ENCODE measurements at places on chromosomes 16 and 17.

- no peak for DNase-seq
These were observed 441.6 kb upstream of the SALL1 start for GRCh38 chr16:51592535-51593300.

DNA sequence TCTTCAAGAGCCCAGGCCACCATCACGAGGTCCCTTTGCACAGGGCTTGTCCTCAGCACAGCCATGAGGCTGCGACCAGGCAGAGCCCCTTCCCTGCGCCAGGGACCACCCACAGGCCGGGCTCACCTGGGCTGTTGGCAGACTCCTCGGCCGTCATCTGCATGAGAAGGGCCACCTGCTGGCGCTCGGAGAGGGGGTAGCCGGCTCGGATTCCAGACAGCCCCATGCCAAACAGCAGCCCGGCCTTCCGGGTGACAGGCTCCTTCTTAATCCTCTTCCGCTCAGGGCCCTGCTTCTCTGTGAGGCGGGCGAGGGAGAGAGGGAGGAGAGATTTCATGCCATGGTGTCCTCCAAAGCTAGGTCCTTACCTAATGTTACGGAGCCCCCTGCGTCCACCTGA, 73.4 kb downstream of the ZNF778 start:
- DNase-seq = no peak

- DNase-seq = peak; percentile 4
These were observed 62.5 kb downstream of the JPH3 start for GRCh38 chr16:87664792-87665191.

GRCh38 chr17:21042458-21043295, at the start of gene USP22:
Gene USP22 (minus strand): TSS chr17:21043011. CDS start chr17:21042835, 176 bp downstream.
- DNase-seq = no peak

DNA sequence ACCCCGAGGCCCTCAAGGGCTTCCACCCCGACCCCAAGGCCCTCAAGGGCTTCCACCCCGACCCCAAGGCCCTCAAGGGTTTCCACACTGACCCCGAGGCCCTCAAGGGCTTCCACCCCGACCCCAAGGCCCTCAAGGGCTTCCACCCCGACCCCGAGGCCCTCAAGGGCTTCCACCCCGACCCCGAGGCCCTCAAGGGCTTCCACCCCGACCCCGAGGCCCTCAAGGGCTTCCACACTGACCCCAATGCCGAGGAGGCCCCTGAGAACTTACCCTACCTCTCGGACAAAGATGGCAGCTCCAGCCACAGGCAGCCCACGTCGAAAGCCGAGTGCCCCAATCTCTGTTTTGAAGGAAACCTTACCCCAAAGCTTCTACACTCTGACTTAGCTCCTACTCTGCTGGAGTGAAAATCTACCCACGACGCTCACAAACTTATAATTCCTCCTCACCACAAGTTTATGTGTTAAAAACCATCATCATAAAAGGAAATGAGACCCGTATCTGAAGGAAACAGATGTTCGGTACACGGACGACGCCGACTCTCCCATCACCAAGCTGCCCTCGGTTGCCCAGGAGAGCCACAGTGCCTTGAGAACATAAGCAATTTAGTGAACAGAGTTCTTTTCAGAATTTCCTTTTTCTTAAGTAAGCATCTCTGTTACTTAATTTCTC, 61.2 kb upstream of the RPH3AL start:
- no peak for DNase-seq

DNA sequence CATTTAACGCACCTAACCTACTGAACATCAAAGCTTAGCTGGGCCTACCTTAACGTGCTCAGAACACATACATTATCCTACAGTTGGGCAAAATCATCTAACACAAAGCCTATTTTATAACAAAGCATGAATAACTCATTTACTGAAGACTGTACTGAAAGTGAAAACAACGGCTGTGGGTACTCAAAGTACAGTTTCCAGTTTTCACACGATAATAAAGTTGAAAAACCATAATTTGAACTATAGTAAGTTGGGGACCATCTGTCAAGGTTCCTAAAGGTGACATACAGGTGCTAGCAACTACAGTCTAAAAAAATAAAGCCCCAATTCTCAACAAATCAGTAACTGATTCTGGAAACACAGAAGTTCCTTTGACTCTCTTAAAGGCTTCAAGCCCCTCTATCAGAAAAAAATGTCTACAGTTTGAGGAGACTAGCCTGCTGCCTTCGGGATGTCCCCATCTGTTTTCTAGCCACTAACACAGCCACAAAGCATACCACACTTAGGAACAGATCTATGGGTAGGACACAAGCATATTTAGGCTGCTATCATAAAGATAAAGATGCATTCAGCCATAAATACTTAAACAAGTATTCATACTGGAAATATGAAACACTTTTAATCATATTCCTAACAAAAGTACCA, 71.3 kb downstream of the KANSL1 start:
- DNase-seq = peak; percentile 29
